Fibroblast of skin of right biceps (primary cell): ENCODE measurements at places on chromosomes 11 and 22.

DNA sequence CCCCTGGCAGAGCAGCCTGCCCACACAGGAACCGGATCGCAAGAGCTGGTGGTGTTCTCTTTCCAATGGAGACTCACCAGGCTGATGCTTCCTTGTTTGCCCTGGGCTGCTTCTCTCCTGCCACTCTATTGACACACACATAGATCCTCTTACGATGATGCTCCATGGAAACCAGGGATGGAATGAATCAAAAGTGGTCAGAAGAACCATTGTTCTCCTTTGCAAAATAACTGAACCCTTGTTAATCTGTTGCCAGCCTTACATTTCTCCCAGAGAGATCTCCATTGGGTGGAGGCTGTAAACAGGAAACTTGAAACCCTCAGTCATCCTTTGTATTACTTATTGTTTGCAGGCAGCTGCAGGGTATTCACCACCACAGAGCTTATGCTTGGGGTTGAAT, 24.6 kb upstream of the LDLRAD3 start:
- DNase-seq, result no peak

GRCh38 chr11:9823439-9823838, 159.6 kb downstream of the SWAP70 start:
- DNase-seq, result no peak

DNA sequence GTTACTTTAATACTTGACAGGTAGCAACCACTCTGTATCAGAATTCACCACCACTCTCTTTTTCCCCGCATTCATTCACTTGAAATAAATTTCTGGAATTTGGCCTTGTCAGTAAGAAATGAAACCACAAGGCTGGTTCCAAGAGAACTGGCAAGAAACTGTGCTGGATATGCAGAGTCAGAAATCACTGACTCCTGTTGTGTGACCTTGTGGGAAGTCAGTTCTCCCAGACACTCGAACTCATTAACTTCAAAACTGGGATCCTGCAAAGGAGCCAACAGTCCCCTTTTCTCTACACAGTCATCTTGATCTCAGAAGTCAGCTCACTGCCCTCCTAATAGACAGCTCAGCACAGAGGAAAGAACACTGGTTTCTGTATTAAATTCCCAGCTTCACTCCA, 142.7 kb downstream of the LRRC4C start:
- peak; percentile 79 for DNase-seq

DNA sequence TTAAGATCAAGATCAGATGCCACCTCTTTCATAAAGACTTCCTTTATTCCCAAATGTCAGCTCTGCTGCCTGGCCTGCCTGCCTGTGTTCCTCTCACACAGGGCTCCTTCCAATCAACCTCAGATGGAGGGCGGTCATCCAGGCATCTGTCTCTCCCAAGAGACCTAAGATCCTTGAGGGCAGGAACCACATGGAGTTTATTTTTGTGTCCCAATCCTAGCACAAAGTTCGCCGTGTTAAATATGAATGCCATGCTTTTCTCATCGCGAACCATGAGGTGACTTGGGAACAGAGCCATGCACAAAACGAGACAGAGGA, 72.7 kb upstream of the ARFGAP3 start:
- DNase-seq, result no peak

GRCh38 chr22:50107529-50107928, 17.7 kb downstream of the MOV10L1 start:
- no peak for DNase-seq

GRCh38 chr11:119205574-119206510, at the start of gene CBL:
CBL (plus strand) TSS chr11:119206339; CDS start chr11:119206418, 79 bp downstream.
- DNase-seq, result peak; percentile 87

DNA sequence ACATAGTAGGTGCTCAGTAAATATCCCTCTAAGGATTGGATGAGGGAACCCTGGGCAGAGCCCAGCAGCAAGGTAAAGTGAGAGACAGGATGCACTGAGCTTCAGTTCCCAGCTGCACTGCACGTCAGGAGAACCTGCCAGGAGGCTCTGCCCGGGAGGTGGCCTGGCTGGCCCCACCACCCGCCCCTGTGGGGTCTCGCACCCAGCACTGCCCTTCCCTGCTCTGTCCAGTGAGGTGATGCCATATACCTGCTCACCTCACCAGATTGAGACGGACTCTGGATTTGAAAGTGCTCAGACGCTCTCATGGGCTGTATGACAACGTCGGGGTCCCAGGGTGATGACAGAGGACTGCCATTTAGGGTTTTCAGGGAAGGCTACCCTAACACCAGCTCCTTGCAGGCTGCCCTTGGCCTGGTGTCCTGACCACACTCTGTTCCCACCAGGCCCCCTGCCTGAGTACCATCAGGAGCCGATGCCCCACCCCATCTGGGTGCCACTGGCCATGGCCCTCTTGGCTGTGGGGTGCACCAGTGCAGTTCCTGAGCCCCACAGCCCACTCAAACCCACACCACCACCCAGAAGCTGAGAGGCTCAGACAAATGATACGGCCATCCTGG, 61.7 kb upstream of the FGF3 start:
- no peak for DNase-seq

GRCh38 chr22:49799431-49800075, 28.1 kb downstream of the BRD1 start:
- no peak for DNase-seq

GRCh38 chr11:62295504-62295903, 3.4 kb downstream of the SCGB1D4 start:
- peak; percentile 17 for DNase-seq

DNA sequence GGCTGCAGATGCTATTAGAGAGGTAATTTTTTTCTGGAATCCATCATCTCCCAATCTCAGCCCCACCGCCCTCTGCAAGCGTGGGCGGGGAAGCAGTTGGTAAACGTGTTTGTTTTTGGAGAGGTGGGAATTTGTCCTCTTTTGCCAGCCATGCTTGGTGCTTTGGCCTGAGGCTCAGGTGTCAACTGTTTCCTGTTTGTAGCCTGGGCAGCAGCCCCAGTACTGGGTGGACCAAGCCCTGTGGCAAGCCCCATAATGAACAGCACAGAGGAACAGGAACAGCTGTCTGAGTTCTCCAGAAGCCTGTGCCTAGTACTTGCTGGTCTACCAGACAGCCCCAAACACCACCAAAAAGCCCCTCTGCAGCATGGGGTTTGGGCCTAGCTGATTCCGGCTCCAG, 39.6 kb downstream of the POU2F3 start:
- DNase-seq, result no peak

DNA sequence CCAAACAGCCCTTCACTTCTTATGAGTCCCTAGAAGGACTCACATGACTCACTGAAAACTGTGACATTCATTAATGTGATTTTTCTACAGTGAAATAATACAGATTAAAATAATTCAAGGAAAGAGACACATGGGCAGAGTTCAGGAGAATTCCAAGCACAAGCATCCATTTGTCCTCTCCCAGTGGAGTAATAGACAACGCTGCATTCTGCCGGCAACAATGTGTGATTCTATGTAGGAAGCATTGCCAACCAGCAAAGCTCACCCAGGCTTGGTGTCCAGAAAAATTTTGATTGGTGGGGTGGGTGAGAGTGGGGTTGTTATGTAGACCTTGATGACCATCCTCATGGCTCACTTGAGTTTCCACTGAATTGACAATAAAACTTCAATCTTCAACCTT, 123.9 kb downstream of the VPREB1 start:
- DNase-seq, result no peak

GRCh38 chr11:45211732-45212131, 65.3 kb downstream of the PRDM11 start:
- no peak for DNase-seq
